ENCODE measurements at places on chromosomes 6 and 20. TPM values are rescaled to one million over a fixed set of nuclear protein-coding genes. Genes with fewer than 3 reads are reported as not detected.

GRCh38 chr6:140271759-140272377 is 897.4 kb upstream of the CITED2 start:
- DNase-seq, result no peak

DNA sequence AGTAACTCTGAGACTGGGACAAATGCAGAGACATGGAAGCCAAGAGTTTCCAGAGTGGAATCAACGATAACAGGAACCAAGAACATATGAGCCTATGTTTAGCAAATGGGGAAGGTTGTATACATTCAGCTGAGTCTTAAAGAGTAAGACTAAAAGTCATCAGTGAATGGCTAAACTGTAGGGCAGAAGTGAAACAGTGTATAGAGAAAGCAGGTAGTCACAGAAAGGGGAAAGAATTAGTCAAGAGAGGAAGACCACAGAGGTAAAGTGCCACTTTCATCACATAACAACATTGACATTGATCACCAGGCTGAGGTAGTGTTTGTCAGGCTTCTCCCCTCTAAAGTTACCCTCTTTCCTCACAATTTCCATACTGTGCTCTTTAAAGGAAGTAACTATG is 306.5 kb upstream of the SPTLC3 start:
- DNase-seq, result no peak

DNA sequence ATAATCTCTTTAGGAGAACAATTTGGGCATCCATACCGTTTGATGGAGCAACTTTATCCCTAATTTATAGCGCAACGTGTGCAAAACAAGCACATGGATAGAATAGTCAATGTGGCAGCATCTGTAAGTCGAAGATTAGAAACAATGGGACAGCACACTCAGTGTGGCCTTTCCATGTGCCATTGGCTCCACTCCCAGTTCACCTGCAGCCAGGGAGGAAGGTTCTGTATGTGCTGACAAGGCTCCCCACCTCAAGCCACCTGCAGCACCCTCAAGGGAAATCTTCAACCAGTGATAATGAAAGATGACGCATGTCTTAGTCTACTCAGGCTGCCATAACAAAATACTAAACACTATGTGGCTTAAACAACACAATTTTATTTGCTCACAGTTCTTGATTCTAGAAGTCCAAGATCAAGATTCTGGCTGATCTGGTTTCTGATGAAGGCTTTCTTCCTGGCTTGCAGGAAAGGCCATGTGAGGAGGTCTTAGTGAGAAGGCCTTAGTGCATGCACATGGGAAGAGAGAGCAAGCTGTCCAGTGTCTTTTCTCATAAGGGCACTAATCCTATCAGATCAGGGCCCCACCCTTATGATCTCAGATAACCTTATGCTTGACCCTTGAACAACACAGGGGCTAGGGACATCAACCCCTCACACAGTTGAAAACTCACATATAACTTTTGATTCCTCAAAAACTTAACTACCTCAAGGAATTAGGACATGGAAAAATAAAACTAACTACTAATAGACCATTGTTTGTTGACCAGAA is 34.9 kb upstream of the SHLD1 start:
- no peak for DNase-seq

GRCh38 chr6:116217069-116217468 is 36.8 kb downstream of the TSPYL4 start:
- no peak for DNase-seq

DNA sequence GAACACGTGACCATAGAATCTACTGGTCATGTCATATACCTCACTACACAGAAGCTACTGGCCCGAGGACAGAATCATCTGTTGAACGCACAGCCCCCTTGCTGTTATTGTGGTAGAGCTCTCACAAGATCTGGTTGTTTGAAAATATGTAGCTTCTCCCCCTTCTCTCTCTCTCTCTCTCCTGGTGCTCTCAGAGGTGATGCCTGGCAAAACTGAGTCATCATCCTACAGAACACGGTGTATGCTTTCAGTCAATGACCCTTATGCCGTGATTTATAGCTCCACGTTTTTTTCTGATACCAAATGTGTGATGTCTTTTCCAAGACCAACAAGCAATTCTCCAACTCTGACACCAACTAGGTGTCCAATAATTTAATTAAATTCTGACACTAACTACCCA is 13.0 kb upstream of the RBM24 start:
- peak; percentile 51 for DNase-seq

Gene PSMF1
- 167 TPM for polyA plus RNA-seq

Gene BANF2
- polyA plus RNA-seq, result not detected

Gene SLC17A2
- polyA plus RNA-seq, result not detected

Gene AKIRIN2
- polyA plus RNA-seq, result 24.7 TPM

Gene CST1
- polyA plus RNA-seq, result not detected

Gene CITED2
- 7.9 TPM for polyA plus RNA-seq

All from foreskin keratinocyte (primary cell).